ENCODE measurements at places on chromosomes 5 and 9. TPM values are rescaled to one million over a fixed set of nuclear protein-coding genes. Genes with fewer than 3 reads are reported as not detected.

GRCh38 chr5:104987074-104987473 is 1424.5 kb upstream of the NUDT12 start:
- DNase-seq = no peak

Gene POLK
- total RNA-seq = 58.8 TPM

DNA sequence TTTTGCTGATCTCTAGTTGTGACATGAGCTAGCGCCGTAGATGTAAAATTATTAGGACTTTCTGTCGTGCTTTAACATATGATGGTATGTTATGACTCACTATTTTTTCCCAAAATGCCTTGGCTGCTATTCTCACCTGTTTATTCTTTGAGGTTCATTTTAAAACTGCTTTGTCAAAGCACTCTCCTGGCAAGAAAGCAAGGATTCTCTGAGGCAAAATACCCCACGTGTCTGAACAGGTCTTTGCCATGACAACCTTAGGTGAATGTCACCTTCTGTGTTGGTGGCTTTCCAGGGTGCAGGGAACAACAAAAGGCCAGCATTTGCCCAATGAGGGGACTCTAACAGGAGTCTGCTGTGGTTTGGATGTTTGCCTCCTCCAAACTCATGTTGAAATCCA is 30.6 kb upstream of the COL5A1 start:
- no peak for DNase-seq

Gene LCN1
- not detected for total RNA-seq

DNA sequence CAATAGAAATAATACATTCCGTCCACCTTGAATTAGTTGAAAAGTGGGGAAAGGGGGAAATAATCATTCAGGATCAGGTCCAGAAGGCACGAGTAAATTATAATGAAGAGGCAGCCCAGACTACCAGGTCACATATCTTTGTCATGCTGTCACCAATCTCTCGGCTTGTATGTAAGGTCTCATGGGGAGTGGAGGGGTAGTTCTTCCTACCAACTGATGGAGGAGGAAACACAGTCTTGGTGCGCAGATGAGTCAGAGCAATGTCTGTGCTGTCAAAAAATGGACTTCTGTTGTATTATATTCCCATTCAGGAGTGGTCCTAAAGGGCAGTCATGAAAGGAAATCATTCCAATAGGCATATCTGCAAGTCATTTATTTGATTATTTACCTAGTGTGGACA is 164.2 kb upstream of the PTGER4 start:
- DNase-seq = no peak

All from tibial nerve (tissue), 4 donors.